Anterior cingulate cortex (tissue), 58 donors: ENCODE measurements at places on chromosomes 5 and 9.

DNA sequence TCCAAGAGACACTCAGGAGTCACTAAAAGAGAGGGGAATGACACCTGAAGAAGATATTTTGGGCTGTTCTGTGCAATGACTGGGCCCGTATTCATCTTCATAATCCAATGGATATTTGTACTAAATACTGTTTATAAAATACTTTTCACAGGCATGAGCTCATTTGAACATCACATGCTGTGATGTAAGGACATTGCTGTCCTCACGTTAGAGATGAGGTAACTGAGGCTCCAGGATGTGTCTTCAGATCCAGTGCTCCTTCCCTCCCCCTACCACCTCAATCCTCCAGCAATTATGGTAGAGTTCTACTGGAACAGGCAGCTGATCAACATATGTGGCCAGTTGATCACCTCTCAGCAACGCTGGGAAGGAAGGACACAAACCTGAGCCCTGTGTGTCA is 139.4 kb upstream of the OSMR start:
- DNase-seq = no peak

DNA sequence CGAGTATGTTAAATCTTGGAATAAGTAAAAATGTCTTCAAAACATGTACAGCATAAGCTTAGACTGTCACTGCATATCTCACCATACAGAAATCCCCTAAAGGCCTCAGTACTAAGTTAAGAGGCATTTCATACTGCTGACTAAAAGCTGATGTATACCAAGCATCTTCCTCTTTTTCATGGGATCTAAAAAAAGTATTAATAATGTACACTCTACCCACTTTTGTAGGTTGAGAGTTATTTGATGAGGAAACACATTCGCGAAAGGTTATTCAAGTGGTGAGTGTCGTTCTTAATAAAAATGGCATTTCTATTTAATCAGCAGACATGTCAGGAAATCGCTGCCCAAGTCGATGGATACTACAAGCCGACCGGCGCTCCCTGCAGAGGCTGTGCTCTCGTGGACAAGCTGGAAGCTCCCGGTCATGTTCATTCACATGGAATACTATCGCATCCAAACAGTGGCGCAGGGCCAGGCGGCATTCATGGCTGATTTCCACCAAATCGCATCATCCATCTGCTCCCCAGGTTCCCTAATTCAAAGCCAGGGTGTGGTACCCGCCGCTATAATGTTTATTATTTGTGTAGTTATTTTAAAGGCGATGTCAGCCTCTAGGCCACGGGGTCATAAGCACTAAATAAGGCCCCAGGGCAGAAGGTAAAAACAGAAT is 724 bp downstream of the SGTB start:
- peak; percentile 5 for DNase-seq

- peak; percentile 4 for DNase-seq
These were observed 42.9 kb upstream of the HAND1 start for GRCh38 chr5:154520861-154521453.

DNA sequence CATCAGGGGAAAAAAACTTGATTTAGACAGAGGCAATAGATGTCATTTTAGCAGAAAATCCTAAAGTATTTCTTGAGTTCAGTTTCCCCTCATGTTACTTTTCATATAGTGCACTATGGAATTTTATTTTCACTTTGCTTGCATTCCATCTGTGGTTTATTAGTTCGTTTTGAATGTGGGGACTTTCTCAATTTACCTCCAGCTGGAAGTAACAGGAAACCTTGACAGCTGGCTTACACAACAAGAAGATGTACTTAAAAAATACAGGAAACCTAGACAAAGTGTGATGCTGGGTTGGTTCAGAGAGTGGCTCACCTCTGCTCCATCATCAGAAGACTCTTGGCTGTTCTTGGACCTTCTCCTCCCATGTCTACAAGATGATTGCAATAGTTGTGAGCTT is 567.0 kb downstream of the CETN3 start:
- no peak for DNase-seq

GRCh38 chr9:38107811-38108304 is 38.8 kb upstream of the SHB start:
- DNase-seq = no peak

DNA sequence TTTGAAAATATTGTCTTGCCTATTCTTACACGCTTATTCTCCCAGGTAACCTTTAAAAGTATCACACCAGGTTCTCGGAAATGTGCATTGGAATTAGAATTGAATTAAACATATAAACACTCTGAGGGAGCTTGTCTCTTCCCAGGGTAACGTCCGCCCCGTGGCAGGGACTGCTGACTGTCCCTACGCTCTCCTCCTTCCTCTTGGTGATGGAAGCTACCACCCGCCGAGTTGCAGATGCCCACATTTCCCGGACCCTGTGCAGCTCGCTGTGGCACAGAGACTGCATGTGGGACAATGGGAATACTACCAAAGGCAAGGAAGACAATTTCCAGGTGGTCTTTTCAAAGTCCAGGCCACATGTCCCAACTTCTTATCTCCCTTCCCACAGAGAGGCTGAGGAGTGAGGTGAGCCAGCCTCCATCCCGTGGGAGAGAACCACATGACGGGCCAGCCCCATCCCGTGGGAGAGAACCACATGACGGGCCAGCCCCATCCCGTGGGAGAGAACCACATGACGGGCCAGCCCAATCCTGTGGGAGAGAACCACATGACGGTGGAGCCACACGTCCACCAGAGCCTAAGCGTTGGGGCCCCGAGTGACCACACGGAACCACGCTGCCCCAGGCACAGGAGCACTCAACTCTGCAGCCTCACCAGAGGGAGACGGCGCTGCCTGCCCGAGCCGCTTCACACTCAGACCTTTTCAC is 249.4 kb upstream of the IRX1 start:
- no peak for DNase-seq

DNA sequence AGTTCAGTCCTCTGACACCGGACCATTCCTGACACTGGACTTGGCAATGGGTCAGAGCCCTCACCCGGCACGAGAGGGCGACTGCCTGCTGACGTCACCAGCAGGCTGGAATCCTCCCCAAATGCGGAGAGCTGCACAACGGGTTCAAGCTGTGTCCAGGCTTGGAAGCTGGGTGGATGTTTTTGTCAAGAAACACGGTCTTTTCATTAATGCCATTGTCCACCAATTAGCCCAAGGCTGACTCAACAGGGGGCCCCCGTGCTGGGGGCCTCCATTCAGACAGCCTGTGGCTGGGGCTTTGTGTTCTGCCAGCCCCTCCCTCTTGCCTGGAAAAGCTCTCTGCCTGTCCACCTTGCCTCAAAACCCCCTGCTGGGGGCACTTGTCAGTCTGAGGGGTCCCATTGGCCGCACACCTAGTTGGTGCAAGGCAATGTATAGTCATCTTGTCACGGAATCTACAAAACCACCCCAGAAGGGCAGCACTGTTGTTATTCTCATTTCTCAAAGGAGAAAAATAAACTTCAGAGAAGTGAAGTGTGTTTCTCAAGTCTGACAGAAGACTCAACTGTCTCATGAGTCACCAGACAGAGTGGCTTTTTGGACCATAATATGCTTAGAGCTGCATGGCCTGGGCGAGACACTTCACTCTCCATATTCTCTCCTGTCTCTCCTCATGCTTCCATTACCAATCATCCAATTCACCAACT is 24.6 kb downstream of the NDUFA8 start:
- no peak for DNase-seq

- no peak for DNase-seq
These were observed 30.3 kb downstream of the CSF1R start for GRCh38 chr5:150056075-150056443.

GRCh38 chr9:114282926-114283325 is 40.0 kb upstream of the ORM1 start:
- DNase-seq = no peak

- no peak for DNase-seq
These were observed 243.8 kb upstream of the IRX4 start for GRCh38 chr5:2126512-2126911.

GRCh38 chr5:150662731-150663516 is 1.9 kb downstream of the MYOZ3 start:
- no peak for DNase-seq

GRCh38 chr5:103347716-103348423 is 89.3 kb downstream of the MACIR start:
- DNase-seq = no peak

- no peak for DNase-seq
These were observed 86.0 kb downstream of the ANGPTL2 start for GRCh38 chr9:127036437-127036836.

DNA sequence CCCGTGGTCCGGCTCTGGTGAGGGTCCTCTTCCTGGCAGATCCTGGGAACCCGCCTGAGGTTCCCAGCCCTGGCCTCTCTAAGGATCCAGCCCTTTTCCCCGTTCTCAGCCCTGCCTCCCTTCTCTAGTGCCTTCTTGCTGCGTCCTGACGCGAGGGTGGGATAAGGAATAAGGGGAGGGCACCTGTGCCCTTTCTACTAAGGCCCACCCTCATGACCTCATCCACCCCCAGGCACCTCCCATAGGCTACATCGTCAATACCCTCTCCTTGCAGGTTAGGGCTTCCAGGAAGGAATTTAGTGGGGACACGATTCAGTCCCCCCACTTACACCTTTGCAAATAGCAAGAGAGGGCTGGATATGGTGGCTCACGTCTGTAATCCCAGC is 10.7 kb upstream of the DIPK1B start:
- DNase-seq = no peak

GRCh38 chr9:4508246-4508906 is 18.1 kb downstream of the SLC1A1 start:
- no peak for DNase-seq

GRCh38 chr5:133627180-133627579 is 14.8 kb upstream of the FSTL4 start:
- DNase-seq = no peak

- DNase-seq = no peak
These were observed 74.1 kb upstream of the SH3PXD2B start for GRCh38 chr5:172528440-172528839.

DNA sequence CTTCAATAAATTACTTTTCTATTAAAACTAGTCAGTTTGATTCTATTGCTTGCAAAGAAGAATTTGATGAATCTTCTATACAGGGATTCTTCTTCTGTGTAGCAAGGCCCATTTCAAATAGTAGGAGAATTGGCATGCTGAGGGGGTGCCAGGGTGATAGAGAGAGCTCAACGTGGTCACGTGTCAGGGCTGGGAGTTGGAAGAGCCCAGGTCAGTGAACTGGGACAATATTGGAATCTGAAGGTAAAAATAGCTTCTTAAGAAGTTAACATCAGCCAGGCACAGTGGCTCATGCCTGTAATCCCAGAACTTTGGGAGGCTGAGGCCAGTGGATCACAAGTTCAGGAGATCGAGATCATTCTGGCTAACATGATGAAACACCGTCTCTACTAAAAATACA is 64.1 kb upstream of the TLE1 start:
- no peak for DNase-seq

GRCh38 chr9:124290053-124290591 is 32.4 kb downstream of the NEK6 start:
- no peak for DNase-seq

- no peak for DNase-seq
These were observed 6.8 kb upstream of the CEL start for GRCh38 chr9:133054966-133055365.

- DNase-seq = no peak
These were observed 8.4 kb upstream of the SAP30L start for GRCh38 chr5:154437281-154437965.

DNA sequence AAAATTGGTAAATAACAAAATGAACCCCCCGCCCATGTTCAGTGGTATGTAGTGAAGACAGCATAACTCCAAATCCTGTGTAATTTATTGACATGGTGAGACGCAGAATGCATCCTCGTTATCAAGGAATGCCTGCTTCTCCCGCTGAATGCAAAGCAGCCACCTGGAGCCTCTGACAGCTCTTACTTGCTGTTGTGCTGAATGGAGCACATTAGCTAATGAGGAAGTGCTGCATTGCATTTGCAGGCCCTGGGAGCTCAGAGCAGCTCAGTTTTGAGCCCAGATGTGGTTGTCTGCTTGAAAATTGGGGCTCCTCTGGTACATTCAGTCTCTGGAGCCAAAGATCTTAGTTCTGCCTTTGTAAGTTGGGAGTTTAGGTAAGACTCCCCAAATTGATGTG is 28.9 kb downstream of the PLAC8L1 start:
- no peak for DNase-seq

GRCh38 chr9:137339045-137339907 is 37.2 kb upstream of the NRARP start:
- DNase-seq = no peak

DNA sequence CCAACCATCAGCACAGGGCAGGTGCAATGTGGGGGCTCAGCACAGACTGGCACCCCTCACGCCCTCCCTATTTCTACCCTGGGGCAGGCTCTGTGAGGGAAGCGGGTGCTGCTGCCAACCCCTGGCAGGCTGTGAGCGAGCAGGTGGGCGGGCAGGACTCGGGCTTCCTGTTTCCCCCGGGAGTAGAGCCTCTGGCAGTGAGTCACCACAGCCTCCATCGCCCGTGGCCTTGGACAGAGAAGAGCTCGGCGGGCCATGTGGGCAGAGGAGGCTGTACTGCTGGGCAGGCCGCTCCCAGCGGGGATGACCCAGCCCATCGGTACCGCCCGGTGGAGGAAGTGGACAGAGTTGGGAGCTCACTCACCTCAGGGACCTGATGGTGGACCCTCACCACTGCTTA is 16.6 kb downstream of the KCNT1 start:
- DNase-seq = no peak

GRCh38 chr5:180467028-180467975 is 26.9 kb upstream of the CNOT6 start:
- no peak for DNase-seq

- no peak for DNase-seq
These were observed 39.6 kb upstream of the DMXL1 start for GRCh38 chr5:119031011-119031886.

- DNase-seq = no peak
These were observed 56.7 kb upstream of the ACTBL2 start for GRCh38 chr5:57539281-57539701.

DNA sequence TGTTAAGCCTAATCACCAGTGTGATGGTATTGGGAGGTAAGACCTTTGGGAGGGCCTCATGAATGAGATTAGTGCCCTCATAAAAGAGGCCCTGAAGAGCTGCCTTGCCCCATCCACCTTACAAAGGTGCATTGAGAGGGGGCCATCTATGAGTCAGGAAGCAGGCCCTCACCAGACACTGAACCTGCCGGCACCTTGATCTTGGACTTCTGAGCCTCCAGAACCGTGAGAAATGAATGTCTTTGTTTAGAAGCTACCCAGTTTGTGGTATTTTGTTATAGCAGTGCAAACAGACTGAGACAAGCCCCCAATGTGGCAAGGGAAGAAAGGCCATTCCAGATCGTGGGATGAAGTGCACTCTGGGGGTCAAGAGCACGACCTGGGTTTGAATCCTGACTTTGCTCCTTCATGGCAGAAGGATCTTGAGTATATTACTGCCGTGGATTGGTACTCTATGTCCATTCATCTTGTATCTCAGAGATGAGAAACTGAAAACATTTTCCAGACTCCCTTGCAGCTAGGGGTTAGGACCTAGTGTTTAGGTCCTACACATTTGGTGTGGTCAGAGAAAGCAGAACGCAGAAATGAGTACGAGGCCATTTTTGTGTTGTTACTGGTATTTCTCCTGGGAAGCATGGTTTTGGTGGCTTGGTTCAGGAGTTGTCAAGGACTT is 86.7 kb downstream of the PTCH1 start:
- DNase-seq = no peak

- no peak for DNase-seq
These were observed 84.3 kb downstream of the RAI14 start for GRCh38 chr5:34740389-34740806.

GRCh38 chr5:163571744-163572143 is 66.3 kb downstream of the MAT2B start:
- DNase-seq = no peak

GRCh38 chr9:69047371-69047770 is 11.8 kb downstream of the FXN start:
- DNase-seq = no peak
